ENCODE measurements at places on chromosomes 1 and 21.

- no peak for DNase-seq
Measured at GRCh38 chr1:73587080-73587479, 610.9 kb downstream of the LRRIQ3 start.

- DNase-seq = peak; percentile 27
Measured at GRCh38 chr1:205812271-205812877, 624 bp downstream of the SLC41A1 start.

DNA sequence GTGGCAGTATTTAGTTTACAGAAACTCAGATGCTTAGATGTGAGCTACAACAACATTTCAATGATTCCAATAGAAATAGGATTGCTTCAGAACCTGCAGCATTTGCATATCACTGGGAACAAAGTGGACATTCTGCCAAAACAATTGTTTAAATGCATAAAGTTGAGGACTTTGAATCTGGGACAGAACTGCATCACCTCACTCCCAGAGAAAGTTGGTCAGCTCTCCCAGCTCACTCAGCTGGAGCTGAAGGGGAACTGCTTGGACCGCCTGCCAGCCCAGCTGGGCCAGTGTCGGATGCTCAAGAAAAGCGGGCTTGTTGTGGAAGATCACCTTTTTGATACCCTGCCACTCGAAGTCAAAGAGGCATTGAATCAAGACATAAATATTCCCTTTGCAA lies 59.7 kb upstream of the ZNF326 start:
- no peak for DNase-seq

- no peak for DNase-seq
Measured at GRCh38 chr1:86852289-86852688, 61.6 kb downstream of the SELENOF start.

- DNase-seq = no peak
Measured at GRCh38 chr1:57741521-57741920, 317.7 kb upstream of the DAB1 start.

DNA sequence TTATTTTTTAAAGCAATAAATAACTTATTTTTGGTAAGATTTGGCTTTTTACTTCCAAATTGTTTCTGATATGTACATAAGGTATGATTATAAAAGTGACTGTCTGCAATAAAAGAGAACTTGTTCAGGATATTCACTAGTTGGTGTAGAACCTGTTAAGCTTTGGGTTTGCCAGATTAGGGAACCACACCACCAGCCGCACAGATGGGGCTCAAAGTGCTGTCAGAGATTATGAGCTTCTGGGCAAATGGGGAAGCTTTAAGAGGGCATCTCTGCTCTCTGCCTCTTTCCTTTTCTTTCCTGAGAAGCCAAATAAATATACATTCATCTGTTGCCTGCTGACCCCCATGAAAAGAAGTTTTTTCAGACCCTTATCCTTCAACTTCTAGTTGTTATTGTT lies 25.4 kb downstream of the IVNS1ABP start:
- DNase-seq = no peak

Measured in hindlimb muscle (tissue), 1 donor.